ENCODE measurements at places on chromosomes 13 and 19.
A peak's percentile ranks its signal among the peaks of the same experiment; 100 is the strongest.

DNA sequence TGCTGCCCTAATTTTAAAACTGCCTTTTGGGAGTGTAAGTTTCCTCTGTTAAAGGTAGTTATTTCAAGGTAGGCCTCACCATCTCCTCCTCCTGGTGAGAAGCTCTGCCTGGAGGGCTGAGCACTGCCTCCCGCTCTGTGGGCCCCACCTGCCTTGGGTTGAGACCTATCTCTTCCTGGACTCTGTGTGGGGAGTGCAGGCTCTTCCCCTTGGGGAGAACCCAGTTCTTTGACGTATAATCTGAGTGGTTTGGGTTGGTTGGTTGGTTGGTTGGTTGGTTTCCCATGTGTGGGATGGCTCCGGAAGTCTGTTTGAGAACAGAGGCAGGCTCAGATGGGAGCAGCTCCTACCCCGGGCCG, 39.1 kb downstream of the ACTN4 start:
- DNase-seq, result peak; percentile 65

- no peak for DNase-seq
These were observed 20.6 kb upstream of the UQCRFS1 start for GRCh38 chr19:29233591-29233990.

GRCh38 chr13:69565334-69565733, 542.3 kb upstream of the ATXN8OS start:
- no peak for DNase-seq

DNA sequence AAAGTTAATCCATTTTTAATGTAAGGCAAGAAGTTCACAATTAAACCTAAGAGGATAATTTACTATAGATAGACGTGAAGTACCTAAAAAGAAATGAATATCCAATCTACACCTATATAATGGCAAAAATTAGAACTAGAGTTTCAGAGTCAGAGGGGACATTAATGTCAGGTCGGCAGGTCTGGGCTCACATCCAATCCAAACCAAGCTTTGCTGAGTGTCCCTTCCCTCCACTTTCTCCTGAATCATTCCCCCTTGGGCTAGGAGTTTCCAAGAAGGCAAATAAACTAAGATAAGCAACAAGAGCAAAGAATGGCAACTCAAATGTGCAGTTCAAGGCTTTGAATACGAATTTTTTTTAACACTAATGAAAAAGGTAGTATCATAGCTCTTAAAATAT, 2.9 kb downstream of the FLT3 start:
- DNase-seq, result no peak

GRCh38 chr13:106367361-106367971, 168.0 kb downstream of the EFNB2 start:
- DNase-seq, result no peak

- no peak for DNase-seq
These were observed 70.0 kb downstream of the ZDHHC20 start for GRCh38 chr13:21389124-21389523.

DNA sequence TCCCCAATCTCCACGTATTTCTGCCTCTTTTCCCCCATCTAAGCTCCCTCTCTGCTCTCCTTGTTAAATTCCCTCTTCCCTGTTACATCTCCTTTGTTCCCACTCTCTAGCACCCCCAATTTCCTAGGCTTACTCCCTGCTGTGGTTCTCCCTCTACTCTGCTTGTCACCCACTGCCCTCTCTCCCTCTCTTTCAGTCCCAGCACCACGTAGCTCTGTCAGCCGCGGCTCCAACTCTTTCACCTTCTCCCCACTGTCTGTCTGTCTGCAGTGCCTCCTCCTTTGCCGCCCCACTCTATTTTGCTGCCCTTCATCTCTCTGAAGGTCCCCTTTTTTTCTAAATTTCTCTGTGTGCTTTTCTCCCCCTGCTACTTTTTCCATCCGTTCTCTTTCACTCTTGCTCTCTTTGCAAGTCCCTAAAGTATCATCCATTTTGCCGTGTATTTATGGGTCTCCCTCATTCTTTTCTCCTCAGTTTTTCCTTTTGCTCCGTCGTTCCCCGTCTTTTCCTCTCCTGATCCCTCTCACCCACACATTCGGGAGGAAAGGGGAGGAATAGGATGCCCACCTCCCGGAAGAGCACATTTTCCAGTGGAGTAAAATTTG, 937 bp downstream of the ZNF841 start:
- no peak for DNase-seq

GRCh38 chr19:2309734-2310362, 1.9 kb upstream of the LINGO3 start:
- DNase-seq, result no peak

DNA sequence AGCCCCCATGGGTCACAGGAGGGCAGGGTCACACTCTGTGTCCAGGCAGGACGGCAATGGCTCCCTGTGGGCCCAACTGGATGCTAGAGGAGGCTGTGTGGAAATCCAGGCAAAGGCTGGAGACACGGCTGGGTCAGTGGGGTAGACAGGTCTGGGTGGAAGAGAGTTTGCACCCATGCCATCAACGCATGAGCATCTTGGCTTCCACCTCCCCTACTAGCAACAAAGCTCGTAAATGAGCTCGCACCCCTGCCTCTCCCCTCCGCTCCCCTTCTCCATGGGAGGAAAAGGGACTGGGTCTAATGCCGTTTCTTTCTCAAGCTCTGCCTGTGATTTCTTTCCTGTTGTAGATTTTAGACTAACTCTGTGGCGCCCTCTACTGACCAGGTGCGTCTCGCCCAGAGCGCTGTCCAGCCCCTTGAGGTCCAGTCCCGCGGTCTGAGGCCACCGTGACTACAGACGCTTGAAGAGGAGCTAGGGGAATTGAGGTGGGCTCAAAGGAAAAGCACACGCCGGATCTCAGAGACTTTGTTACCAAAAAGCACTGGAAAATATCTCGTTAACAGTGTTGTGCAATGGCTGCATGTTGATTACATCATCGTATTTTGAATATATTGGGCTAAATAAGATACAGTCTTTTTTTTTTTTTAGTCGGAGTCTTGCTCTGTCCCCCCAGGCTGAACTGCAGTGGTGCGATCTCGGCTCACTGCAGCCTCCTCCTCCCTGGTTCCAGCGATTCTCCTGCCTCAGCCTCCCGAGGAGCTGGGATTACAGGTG, 50.7 kb upstream of the USP29 start:
- no peak for DNase-seq

DNA sequence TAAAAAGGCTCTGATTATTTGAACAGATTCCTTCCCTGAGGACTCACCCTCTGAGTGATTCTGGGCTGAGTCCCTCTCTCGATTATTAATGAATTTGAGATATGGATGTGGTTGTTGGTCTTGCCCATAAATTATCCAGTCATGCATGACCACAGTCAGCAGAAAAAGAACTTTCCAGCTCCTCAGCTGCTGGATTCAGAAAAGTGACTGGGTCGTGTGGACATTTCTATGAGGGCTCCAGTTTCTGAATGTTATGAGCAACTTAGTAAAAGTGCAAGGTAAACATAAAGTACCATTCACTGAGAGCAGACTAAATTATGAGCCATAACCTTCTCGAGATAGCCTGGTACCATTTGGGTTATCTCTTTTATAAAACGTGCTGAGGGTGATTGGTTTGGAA, 100.1 kb upstream of the CLDN10 start:
- DNase-seq, result no peak

- DNase-seq, result no peak
These were observed 90.0 kb downstream of the CAB39L start for GRCh38 chr13:49353908-49354307.

- DNase-seq, result no peak
These were observed 67.5 kb downstream of the CHST8 start for GRCh38 chr19:33689138-33689746.

DNA sequence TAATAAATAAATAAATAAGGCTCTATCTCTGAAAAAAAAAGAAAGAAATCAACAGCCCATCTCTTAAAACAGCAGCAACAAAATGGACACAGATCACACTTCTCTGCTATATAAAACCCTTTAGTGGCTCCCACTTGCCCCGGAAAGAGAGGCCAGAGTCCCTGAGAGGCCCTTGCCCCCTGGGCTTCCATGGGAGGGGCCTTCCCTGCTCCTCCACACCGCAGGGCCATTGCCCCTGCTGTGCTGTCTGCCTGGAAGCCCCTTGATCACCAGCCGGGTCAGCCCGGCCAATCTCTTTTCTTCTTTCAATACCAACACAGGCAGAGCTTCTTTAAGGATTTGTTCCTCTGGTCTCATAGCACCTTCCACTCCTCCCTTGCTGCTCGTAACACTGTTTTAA, 171.1 kb downstream of the URI1 start:
- no peak for DNase-seq

GRCh38 chr13:37615276-37615675, 16.7 kb upstream of the POSTN start:
- DNase-seq, result no peak

DNA sequence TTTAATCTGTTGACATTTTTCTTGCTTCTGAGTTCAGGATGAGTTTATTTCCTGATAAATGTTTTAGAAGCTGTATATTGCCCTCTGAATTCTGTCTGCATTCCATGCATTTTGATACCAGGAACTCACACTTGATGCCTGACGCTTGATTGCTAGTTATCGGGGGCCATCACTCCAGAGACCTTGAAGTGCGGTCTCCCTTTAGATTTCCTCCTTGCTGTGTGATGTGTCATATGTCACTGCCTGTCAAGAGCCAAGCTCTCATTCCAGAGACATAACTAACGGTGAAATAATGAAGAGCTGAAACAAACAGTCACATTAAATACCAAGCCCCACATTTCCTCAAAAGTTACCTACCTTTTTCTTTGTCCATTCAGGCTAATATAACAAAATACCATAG, 155.5 kb downstream of the TNFSF13B start:
- DNase-seq, result no peak

DNA sequence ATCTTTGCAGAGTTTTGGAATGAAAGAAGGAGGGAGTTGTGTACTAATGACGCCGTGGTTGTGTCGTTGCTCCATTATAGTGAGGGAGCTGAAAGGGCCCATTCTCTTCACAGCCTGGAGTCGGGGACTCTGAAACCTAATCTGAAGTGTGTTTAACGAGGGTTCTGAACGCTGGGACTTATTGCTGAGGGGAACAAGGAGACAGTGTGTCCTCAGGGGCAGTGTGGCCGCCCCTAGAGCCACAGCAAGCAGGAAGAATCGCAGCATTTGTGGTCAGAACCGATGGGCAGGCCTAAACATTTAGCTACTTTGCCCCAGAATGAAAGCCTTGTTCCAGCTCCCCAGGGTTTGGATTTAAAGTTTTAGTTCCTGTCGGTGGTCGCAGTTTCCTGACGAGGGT, 156.4 kb upstream of the RNF113B start:
- DNase-seq, result no peak

- peak; percentile 37 for DNase-seq
These were observed 13.6 kb downstream of the LCP1 start for GRCh38 chr13:46168341-46168740.

- no peak for DNase-seq
These were observed 9.7 kb downstream of the NAXD start for GRCh38 chr13:110624766-110625756.

GRCh38 chr13:110443622-110444225, 117.8 kb downstream of the RAB20 start:
- DNase-seq, result no peak

DNA sequence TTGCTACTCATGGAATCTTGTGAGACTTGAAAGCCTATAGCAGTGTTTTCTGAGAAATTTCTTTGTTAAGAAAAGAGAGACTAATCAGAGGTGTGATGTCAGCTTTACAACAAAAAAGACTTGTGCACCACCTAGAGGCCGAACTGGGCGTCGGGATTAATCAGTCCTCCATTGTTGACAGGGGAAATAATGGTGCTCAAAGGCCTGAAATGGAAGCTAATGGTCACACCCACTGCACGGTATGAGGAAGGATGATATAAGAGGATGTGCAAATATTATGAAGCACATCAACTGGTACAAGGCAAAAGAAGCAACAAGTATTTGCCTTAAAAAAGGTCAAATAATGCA, 480.2 kb upstream of the MIR17HG start:
- no peak for DNase-seq

GRCh38 chr13:52845334-52845761, 3.1 kb downstream of the PCDH8 start:
- DNase-seq, result no peak

DNA sequence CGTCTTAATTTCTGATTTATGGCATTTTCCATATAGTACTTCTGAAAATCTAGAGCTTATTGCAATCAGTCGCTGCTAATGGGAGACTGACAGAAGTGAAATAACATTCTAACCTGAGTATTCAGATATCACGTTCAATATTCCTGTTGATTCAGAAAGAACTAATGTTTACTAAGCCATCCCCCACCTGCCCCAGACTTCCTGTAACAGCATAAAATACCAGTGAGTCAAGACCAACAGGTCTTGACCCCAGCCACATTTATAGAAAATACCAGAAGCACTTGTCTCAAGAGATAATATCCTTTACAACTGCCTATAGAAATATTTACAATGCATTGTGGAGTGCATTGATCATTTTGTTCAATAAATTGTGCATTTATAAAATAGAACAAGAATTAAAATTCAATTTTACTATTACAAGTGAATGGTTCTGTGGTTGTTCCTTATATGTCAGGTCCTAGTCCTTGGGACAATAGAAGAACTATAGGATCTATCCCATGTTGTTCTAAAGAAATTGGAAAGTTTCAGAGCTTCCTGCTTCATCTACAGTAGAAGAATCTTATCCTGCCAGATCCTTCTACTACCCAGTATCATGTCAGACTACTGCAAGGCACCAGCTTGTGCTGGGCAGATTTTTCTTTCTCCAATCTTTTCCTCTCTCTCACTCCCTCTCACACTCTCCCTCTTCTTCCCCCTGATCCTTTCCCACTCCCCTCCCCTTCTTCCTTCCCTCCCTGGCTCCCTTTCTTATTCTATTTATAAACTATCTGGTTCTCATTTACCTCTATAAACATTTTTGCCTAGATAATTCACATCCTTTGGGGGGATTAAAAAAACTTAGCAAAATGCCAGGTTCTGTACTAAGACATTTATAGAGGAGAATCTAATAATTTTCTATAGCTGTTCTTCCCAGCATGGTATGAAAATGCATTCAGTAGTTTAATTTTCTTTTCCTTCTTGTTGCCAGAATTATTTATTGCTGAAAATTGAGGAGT, 629.9 kb downstream of the DIAPH3 start:
- no peak for DNase-seq

DNA sequence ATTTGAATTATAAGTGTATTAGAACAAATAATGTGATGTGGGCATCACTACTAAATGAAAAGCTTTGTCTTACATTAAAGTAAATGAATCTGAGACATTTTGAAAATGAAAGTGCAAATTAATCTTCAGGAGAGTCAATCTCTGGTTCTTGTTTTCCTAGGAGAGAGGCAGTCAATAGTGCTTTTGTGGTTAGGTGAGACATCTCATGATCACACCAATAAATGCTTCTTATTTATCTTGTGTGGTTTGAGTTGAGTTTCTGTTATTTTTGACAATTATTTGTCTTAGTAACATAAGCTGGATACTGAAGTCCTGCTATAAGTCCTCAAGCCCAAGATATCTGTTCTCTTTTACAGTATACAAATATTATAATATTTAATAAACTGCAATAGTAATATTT, 1378.0 kb upstream of the PCDH9 start:
- no peak for DNase-seq

GRCh38 chr13:79450110-79450509, 30.8 kb upstream of the NDFIP2 start:
- no peak for DNase-seq

DNA sequence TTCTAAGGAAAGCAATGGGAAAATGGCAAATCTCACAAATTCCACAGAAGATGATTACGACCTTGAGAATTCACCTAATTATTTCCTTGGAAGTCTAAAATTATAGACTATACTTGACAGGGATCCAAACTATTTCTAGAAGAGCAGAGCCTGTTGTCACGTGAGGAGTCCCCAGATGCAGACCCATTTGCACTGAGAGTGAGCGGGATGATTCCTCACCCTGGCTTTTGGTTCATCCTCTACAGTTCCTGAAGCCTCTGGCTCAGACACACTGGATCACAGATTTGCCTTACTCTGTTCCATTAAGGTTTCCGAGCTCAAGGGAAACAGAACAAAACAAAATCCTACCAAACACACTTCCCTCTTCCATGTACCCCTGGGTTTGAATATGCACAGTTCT, 23.0 kb upstream of the CYSLTR2 start:
- no peak for DNase-seq

Measured in central memory CD4-positive, alpha-beta T cell (primary cell).